ENCODE measurements at places on chromosomes 16 and 17.

GRCh38 chr17:55710410-55710809 is 12.3 kb downstream of the TMEM100 start:
- DNase-seq: no peak

DNA sequence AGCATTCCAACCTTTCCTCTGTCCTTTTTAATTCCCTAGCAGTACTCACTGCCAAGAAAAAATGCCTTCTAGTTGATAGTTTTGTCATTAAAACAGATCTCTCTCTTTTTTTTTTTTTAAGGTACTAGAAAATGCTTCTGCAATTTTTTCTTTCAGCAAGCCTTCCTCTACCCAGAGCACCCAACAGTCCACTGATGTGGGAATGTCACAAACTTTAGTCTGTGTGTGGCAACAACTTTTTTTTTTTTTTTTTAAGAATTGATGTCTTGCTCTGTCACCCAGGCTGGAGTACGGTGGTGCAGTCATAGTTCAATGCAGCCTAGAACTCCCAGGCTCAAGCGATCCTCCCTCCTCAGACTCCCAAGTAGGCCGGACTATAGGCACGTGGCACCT is 34.7 kb downstream of the CDRT15 start:
- DNase-seq: no peak

DNA sequence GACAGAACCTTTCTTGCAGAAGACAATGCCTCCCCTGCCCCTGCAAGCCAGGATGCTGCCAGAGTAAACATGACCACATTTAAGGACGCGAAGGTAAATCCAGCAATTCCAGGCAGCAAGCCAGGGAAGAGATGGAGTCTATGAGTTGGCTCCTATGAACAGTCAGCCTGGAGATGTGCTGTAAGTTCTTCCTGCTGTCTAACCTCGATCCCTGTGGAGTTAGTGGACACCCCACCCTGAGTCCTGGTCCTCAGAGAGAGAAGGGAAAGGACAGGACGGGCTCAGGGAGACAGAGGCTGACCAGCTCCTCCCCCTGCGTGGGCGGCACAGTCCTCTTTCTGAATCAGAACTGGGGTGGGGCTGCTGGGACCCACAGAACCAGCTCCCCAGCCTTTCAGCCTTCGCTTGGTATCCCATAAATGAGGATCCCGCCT is 24.9 kb downstream of the CDC42EP4 start:
- DNase-seq: no peak

- no peak for DNase-seq
Measured at GRCh38 chr17:32100971-32101631, 41.2 kb upstream of the RHOT1 start.

- peak; percentile 13 for DNase-seq
Measured at GRCh38 chr16:49592546-49593423, 219.2 kb downstream of the C16orf78 start.

DNA sequence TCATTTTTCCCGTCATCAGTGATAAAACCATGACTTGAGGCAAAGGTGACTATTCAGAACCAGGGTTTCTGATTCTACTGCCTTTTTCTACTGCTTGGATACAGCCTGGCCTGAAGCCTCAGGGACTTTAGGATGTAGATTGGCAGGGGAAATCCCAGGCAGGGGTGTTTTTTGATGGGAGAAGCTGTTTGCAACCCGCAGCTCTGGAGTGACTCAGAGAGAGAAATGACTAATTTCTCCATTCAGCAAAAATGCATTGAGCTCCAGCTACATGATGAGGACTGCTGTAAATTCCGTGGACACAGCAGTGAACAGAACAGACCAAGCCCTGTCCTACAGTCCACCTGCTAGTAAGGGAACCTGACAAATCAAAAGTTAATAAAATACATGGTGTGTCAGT is 560.6 kb downstream of the CDH13 start:
- DNase-seq: no peak

DNA sequence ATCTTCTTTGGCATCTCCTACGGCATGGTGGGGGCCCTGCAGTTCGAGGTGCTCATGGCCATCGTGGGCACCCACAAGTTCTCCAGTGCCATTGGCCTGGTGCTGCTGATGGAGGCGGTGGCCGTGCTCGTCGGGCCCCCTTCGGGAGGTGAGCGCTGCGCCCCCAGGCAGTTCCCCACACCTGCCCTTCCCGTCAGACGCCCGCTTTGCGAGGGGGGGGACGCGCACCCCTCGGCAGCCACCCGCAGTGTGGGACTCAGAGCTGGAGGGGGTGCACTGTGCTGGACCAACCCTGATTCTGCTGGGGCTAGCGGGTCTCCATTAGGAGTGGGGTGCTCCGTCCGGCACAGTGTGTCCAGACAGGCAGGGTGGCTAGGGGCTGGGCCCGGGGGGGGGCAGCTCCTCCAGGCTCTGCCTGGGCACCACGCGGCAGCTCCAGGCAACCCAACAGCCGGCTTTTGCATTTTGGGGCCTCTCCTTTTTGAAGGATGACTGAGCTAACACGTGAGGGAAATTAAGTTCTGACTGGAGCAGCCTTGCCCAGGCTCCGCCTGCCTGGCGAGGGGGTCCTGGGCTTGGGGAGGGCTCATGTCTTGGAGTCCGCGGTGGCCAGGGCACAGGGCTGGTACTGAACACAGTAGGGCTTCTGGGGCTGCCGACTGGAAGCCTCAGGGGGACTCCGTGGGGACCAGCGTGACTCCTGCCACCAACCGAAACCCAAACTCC is 9.1 kb downstream of the SLC16A3 start:
- DNase-seq: no peak

- no peak for DNase-seq
Measured at GRCh38 chr17:27244491-27245223, 49.3 kb upstream of the WSB1 start.

GRCh38 chr17:32445074-32445415 is 735 bp downstream of the PSMD11 start:
- DNase-seq: no peak

DNA sequence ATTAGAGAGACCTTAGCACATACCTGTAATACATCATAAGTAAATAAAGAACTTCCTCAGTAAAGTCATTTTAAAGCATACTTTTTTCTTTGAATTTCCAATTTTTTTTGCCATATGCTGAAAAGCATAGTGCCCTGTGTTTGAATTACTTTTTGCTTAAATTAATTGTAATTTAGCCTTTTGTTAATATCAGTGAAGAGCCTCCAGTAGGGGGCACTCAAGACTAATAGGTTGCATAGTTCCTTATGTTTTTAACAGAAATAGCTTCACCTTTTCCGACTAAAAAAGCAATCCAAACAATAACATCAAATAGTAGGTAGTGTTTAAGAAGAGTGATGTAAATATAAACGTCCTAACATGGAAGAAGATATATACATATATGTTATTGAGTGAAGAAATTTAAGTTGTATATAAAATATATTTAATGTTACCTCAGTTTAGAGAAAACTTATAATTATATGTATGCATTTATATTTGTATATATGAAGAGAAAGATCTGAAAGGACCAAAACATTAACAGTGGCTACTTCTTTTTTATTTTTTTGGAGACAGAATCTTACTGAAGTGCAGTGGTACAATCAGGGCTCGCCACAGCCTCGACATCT is 18.6 kb downstream of the RAD51C start:
- DNase-seq: peak; percentile 47

DNA sequence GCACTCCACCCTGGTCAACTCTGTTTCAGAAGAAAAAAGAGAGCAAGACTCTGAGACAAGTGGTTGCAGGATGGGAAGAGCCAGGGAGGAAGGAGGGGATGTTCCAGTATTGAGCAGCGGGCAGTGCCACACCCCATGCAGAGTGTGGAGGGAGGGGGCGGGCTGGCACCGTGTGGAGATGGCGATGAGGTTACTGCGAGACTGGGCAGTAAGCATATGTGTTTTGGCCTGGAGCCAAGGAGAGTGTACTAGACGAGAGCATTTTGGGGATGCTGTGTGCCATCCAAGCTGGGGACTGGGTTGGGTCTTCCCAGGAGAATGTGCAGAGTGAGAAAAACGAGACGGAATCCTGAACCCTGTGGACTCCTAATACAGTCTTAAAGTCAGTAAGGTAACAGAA is 3.4 kb downstream of the TBC1D24 start:
- DNase-seq: no peak

- DNase-seq: no peak
Measured at GRCh38 chr16:1157639-1158455, 4.9 kb downstream of the CACNA1H start.

- no peak for DNase-seq
Measured at GRCh38 chr17:12922120-12922519, 95.7 kb downstream of the ELAC2 start.

DNA sequence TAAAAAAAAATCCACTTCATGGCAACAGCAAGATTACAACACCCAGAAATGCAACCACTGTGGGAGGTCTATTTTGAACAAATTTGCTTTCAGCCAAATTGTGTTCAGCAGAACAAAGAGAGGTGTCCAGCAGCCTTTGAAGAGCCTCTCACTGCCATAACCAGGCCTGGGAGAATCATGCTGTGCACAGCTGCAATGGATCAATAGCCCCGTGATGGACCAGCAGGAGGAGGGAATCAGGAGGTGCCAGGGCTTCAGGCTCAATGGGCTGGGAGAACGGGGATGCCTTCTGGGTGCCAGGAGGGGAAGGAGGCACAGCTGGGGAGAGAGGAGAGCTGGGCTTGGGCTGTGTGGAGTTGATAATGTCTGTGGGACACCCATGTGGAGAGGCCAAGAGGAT is 366.2 kb upstream of the EEF2KMT start:
- no peak for DNase-seq

DNA sequence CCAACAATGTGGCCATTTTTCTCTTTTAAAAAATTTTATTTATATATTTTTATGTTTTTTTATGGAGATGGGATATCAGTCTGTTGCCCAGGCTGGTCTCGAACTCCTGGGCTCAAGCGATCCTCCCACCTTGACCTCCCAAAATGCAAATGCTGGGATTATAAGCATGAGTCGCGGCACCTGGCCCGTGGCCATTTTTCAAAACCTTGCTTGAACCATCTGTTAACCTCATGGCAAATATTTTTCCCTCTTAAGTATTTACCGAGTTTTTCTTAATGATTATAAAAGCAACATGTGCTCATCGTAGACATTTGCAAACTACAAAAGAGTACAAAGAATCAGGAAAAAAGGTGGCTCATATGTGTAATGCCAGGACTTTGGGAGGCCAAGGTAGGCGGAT is 127.6 kb downstream of the ABCC6 start:
- no peak for DNase-seq

- DNase-seq: no peak
Measured at GRCh38 chr17:61325382-61326073, 74.1 kb upstream of the TBX2 start.

- DNase-seq: no peak
Measured at GRCh38 chr17:54882950-54883349, 17.7 kb upstream of the TOM1L1 start.

DNA sequence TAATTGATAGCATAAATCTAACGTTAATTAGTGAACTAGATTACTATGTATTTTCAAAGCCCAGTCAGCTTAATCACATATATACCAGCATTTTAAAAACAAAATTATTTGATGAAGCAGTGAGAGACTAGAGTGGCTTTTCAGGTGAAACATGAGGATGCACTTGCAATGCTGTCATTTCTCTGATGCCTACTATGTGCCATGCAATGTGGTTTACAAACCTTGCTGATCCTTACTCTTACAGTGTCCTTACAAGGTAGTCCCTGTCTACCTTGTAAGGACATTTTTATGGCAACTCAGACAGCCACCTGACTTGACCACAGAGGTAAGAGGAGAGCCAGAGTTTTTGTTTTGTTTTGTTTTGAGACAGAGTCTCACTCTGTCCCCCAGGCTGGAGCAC is 42.7 kb downstream of the CYB5B start:
- no peak for DNase-seq

DNA sequence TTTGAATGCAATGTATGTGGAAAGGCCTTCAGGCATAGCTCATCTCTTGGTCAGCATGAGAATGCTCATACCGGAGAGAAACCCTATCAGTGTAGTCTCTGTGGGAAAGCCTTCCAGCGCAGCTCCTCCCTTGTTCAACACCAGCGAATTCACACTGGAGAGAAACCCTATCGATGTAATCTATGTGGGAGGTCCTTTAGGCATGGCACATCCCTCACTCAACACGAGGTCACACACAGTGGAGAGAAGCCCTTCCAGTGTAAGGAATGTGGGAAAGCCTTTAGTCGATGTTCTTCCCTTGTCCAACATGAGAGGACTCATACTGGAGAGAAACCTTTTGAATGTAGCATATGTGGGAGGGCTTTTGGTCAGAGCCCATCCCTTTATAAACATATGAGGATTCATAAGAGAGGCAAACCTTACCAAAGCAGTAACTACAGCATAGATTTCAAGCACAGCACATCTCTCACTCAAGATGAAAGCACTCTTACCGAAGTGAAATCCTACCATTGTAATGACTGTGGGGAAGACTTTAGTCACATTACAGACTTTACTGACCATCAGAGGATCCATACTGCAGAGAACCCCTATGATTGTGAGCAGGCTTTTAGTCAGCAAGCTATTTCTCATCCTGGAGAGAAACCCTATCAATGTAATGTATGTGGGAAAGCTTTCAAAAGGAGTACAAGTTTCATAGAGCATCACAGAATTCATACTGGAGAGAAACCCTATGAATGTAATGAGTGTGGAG is 24.7 kb downstream of the ZFP90 start:
- no peak for DNase-seq

- no peak for DNase-seq
Measured at GRCh38 chr17:1312261-1312870, 32.9 kb downstream of the TRARG1 start.

GRCh38 chr17:73311428-73311780 is 397 bp downstream of the CDC42EP4 start:
- no peak for DNase-seq

DNA sequence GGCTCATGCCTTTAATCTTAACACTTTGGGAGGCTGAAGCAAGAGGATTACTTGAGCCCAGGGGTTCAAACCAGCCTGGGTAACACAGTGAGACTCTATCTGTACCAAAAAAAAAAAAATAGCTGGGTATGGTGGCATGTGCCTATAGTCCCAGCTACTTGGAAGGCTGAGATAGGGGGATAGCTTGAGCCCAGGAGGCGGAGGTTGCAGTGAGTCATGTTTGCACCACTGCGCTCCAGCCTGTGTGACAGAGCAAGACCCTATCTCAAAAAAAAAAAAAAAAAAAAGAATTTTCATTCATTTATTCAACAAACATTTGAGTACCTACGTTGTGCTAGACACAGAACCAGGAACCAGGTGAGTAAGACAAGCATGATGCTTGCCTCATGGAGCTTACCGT is 73.6 kb upstream of the MRTFB start:
- DNase-seq: no peak

GRCh38 chr17:56011406-56012131 is 141.7 kb upstream of the ANKFN1 start:
- DNase-seq: no peak

DNA sequence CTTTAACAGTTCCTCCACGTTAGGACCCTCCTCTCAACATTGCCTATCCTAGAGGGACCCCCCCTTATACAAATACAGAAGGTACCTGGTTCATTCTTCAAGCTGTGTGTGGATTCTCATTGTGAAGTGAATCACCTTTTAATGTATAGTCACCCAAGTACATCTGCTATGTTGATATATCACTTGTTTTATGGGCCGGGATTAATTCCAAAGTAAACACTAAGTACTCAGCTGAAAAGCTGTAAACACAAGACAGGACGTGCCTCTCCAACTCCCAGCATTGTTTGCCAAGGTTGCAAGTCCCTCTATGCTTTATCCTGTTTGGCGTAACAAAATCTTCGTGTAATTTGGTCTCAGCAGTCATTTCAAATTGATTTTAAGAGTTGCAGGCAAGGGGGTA is 123.6 kb downstream of the RBFOX1 start:
- DNase-seq: no peak
